Sigmoid colon (tissue), 7 donors: ENCODE measurements at places on chromosomes 3 and 15. TPM values are rescaled to one million over a fixed set of nuclear protein-coding genes. Genes with fewer than 3 reads are reported as not detected.
A peak's percentile ranks its signal among the peaks of the same experiment; 100 is the strongest.

The TUSC7 gene
- total RNA-seq, result not detected

- no peaks in the 10 kb centered on the region for H3K36me3 ChIP-seq
- H3K4me1 ChIP-seq, result peaks cover 25% of the 10 kb centered on the region
- H3K27ac ChIP-seq, result peak overlapping the region; percentile 66
- H3K4me3 ChIP-seq, result no peak overlapping the region
- H3K27me3 ChIP-seq, result no peaks in the 10 kb centered on the region
Observed at GRCh38 chr3:31968927-31969418, 12.1 kb downstream of the OSBPL10 start.

- no peaks in the 10 kb centered on the region for H3K4me1 ChIP-seq
- no peak overlapping the region for H3K4me3 ChIP-seq
- no peak overlapping the region for H3K27ac ChIP-seq
- no peak for DNase-seq
Observed at GRCh38 chr3:112405845-112406244, 72.9 kb downstream of the CD200 start.

DNA sequence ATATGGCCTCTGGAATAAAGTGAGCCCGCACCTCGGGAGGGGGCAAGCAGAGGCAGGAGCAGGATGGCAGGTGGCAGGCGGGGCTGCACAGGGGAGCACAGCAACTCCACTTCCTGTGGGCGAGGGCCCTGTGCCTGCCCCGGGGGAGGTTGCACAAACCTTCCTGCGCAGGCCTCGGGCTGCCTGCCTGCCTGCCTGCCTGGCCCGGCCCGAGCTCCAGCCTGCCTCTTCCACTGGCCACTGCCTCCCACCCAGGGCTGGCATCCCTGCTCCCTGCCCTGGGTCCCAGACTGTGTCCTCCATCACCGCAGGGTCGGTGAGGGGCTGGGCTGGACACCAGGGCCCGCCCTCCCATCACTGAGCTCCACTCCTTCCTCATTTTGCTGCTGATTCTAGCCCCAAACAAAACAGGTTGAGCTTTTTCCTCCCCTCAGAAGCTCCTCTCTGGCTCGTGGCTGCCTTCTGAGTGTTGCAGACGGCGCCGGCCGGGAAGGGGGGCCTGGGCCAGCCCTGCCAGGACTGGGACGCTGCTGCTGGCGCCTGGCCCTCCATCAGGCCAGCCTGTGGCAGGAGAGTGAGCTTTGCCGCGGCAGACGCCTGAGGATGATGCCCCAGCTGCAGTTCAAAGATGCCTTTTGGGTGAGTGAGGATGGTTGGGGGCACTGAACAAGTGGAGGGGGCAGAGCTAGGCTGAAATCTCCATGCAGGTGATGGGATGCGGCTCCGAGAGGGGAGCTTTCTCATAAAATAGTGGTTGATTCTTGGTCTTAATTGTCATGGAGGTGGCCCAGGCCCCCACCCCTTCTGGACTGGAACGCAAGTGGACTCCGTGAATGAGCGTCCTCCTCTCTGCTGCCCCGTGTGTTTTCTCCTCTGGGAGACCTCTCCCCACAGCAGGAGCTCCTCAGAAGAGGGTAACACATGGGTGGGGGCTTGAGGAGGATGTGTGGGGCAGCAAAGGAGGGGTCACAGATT lies at the start of gene PSTPIP1:
Gene PSTPIP1, plus strand, starts transcription at position 156 of the 975 bp plus-strand sequence. Its CDS starts 448 bp downstream, at position 604.
- H3K36me3 ChIP-seq, result no peaks in the 10 kb centered on the region
- no peaks in the 10 kb centered on the region for H3K27me3 ChIP-seq
- peak; percentile 68 for DNase-seq
- peak within 1 kb of the TSS; percentile 37 for H3K4me3 ChIP-seq

The SCAMP5 gene
- total RNA-seq, result 1.3 TPM

DNA sequence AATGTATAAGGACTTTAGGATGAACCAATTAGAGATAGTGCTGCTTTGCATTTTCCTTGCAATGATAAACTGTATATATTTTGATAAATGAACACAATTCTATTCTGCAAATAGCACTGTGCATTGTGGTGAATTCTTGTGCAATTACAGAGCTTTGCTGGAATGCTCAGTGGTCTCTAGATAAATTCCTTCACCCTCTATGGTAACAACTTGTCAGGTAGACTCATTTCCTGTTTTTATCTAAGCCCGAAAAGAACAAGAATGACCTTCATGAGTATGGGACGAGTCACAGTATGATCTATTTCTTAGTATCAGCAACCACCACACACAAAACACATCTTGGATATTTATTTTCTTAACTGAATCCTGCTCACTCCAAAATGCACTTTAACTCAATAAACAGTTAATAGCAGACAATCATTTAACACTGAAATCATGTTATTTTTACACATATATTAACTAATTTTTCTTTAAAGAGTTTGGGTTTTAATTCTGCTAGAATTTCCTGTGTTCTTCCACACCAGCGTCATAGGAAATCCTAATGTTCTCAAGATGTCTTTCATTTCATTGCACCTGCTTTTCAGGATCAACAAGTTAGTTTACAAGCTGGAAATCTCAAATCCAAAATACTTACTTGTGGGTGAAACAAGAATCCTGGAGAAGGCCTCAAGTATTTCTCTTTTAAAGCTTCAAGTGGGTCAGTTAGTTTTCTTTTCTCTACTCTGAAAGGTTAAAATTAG lies 551.2 kb downstream of the MECOM start:
- no peak for DNase-seq
- no peaks in the 10 kb centered on the region for H3K4me1 ChIP-seq
- H3K36me3 ChIP-seq, result no peaks in the 10 kb centered on the region
- H3K27ac ChIP-seq, result peak overlapping the region; percentile 20

DNA sequence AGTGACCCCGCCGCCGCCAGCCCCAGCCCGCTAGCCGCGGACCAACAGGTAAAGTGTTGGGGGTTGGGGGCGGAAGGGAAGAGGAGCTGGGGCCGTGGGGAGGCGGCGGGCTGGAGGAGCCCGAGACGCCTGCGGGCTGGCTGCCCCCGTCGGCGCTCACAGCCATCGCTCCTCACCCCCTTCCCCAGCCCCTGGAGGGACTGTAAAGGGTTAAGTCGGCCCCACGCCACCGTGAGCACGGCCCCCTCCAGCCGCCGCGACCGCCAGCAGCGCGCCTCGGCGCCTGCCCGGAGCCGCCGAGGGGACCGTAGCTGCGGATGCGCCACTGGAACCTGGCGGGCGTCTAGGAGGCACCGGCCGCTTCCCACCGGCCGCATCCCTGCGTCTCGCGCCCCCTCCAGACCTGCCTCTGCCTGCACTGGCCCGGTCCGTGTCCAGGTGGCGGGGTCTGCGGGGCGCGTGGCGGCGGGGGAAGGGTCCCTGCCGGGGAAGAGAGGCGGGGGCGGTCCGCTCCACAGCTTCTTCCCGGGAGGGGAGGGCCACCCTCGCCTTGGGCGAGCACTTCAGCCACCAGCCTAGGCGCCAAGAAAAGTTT lies 522 bp downstream of the MED12L start:
- no peak for DNase-seq
- peak overlapping the region; percentile 67 for H3K4me3 ChIP-seq
- H3K27ac ChIP-seq, result peak overlapping the region; percentile 59
- peaks cover 26% of the 10 kb centered on the region for H3K4me1 ChIP-seq
- no peaks in the 10 kb centered on the region for H3K36me3 ChIP-seq

DNA sequence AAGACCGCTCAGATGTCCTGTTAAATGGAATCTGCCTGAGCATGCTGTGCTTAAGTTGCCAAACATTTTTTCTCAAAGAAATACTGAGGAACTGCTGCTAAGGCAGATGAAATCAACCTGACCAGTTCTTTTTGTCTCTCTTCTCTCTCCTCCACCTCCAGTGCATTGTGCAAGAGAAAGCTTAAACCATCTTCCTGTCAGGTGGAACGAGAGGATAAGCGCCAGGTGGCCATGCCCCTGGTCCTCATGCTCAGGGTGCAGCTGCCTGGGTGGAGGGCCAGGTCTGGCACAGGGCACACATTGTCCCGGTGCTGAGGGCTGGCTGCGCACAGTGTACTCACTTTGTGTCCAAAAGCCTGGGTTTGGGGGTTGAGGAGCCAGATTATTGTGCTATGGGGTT lies 176.2 kb upstream of the TP63 start:
- H3K4me3 ChIP-seq, result no peak overlapping the region
- H3K27ac ChIP-seq, result no peak overlapping the region
- no peak for DNase-seq
- no peaks in the 10 kb centered on the region for H3K36me3 ChIP-seq

The GNL3 gene
- 32.4 TPM for total RNA-seq

The CCDC12 gene
- total RNA-seq, result 34.3 TPM

The DUOX2 gene
- total RNA-seq, result 0.71 TPM
